ENCODE measurements at places on chromosomes 7 and 10.

DNA sequence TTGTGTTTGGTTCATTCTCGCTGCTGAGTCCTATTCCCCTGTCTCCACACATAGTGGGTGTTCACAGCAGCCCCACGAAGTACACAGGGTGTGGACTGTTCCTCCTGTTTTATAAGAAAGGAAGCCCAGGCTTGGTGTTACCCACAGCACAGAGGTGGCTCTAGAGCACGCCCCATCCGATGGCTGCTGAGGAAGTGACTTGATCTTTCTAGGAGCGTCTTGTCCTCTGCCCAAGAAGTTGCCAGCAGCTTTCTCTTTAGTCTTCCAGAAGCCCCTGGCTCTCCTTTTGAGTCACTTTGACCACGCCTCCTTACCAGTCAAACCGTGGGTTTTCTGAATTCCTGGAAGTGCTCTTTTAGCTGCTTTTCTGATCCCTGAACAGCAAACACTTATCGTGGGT lies 94.0 kb downstream of the GRK5 start:
- DNase-seq: no peak

- no peak for DNase-seq
Observed at GRCh38 chr7:39816462-39817060, 133.5 kb upstream of the CDK13 start.

GRCh38 chr10:4331150-4331549 lies 494.9 kb upstream of the AKR1E2 start:
- DNase-seq: no peak

- DNase-seq: no peak
Observed at GRCh38 chr10:132506711-132507408, 30.7 kb upstream of the INPP5A start.

DNA sequence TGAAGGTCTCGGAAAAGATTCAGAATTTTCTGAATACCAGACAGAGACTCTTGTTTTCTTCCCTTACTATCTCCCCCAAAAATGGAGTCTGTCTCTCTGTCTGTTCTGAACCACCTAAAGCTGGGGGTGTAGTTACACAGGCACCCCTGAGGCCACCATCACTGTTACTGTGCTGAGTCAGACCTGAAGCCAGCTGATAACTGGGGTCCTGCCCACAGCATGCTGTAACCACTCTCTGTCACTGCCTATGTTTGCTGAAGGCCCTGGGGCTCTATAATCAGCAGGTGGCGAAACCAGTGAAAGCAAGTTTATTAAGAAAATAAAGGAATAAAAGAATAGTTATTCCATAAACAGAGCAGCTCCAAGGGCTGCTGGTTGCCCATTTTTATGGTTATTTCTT lies 575.2 kb upstream of the POT1 start:
- no peak for DNase-seq

Measured in cortex of kidney (tissue), 1 donor.